ENCODE measurements at places on chromosomes 4 and X.

- no peak for DNase-seq
Measured at GRCh38 chr4:30094887-30095286, 625.3 kb upstream of the PCDH7 start.

DNA sequence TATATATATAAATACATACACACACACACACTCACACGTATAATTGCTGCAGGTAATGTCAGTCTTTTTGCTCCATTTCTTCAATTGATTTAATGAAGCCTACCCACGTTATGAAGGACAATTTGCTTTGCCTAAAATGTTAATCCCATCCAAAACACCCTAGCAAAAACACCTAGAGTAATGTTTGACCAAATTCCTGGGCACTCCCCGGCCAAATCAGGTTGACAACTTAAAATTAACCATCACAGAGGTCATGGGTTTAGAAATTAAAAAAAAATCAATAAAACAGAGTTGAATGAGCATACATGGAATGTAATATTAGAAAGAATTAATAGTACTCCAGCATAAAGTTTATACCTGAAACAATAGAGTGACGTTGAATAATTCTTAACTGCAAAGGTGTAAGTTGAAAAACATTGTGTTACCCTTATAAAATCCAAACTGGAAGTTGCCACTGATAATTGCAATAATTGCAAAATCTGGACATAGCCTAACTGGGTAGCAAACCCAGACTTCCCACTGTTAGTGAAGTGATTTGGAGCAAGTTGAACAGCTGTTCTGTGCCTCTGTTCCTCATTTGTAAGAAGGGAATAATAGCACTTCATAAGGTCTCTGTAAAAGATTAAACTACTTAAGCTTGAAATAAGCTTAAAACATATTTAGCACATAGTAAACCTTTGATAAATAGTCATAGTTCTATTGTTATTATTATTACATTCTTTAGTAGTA, 2120.5 kb downstream of the PCDH7 start:
- DNase-seq = no peak

DNA sequence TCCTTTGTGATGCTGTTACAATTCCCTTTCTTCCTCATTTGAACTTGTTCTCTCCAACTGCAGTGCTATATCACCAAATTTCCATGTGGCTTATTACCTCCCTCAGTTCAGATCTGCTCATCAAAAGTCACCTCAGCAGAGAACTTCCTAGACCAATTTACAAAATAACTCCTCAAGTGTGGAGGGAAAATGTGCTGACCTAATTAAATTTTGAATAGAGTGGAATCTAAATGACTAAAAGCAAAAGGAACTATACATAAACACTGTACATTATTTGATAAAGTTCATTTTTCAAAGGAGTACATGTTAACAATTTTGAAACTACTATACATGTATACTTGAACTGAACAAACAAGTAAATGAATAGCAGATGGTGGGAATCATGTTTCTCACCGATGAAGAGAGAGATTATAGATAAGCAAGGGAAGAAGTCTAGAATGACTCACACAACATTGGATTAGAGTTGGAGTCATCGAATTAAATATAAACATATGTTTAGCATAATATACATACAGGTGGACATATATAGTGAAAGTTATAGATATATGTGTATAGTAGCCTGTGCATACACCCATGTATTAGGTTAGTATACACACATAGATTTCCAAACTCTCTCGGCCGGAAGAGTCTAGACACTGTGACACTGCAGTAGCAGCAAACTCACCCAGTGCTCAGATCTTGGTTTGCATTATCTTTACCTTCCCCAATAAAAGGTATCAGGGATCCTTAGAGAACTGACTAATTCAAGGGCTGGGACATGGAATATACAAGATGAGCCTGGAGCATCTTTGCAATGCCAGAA, 318.7 kb downstream of the PCDH18 start:
- no peak for DNase-seq

DNA sequence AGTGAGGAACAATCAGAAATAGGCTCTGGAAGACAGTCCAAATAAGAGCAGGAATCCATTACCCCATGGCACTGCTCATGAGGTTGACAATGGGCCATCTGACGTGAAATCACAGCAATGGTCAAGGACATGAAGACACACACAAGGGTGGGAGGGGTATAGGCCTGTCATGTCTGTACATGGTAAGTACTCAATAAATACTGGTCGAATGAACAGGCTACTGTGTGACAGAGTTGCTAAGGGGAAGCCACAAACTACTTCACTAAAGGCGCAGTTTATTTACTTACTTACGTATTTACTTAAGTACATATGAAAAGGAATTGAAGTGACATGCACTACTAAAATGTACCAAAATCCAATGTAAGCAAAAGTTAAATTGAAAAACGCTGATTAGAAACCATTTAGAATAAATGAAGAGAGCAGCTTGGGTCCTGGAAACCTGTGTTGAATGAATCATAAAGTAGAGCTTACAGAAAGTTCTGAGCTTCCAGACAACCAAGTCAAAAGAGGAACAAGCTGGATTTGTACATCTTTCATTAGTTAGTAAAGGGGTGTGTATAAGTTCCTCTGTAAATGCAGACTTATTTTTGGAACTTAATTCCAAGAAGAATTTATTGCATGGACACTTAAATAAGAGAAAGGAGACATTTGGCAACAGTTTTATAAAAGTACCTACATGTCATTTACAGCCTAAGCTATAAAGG, 32.7 kb downstream of the ALPK1 start:
- DNase-seq = no peak

DNA sequence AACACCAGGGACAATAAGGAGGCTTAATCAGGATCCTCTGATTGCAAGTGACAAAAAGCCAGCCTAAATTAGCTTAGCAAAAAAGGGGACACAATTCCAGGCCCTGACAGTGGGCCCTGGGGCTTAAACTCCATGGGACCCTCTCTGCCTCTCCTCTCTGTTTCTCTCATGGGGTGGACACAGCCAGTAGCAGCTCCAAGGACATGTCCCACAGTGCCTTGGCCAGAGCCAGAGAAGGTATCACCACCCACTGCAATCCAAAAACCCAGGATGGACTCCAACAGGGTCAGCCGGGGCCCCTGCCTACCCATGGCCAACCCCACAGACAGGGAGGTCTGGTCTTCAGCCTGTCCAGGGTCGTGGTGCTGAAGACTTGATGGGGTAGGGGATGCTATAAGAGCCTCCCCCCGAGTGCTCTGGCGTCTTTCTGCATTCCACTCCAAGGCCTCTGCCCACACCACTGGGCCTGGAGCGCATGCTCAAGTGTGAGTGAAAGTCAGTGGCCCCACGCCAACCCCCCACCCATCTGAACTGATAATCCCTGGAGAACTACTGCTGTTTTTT, 19.7 kb upstream of the PPP2R2C start:
- DNase-seq = no peak

DNA sequence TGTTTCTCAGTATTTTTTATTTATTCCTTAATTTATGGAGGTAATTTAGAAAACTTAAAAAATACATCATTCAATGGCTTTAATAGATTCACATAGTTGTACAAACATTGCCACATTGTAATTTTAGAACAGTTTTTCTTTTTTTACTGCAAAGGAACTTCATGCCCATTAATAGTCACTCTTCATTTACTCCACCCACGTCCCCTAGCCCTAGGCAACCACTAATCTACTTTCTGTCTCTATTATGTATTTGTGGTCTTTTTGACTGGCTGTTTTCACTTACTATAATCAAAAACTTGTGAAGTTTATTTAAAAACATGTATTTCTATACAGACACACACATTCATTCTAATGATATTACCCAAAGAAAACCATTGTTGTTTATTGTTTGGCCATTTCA, 664.8 kb downstream of the GRID2 start:
- DNase-seq = no peak

GRCh38 chr4:7861440-7861881, 78.2 kb downstream of the AFAP1 start:
- DNase-seq = peak; percentile 97

- DNase-seq = no peak
Measured at GRCh38 chr4:15917297-15917696, 21.2 kb downstream of the FGFBP1 start.

DNA sequence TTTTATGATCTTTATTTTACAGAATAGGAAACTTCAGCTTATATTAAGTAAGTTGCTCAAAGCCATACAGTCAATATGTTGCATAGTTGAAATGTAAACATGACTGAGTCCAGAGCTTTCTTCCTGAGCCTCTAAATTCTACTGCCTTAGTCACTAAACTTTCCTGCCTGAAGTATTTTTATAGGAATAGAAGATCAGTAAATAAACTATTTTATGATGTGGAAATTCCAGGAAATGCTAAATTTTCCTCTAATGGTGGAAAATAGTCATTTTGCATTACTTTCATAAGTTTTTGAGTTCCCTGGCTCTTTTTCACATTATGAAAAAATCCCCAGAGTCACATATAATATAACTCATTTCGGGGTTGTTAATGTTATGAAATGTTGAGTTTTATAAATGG, 182.8 kb downstream of the BANK1 start:
- no peak for DNase-seq

GRCh38 chrX:112058255-112058654, 24.3 kb downstream of the TRPC5 start:
- no peak for DNase-seq

DNA sequence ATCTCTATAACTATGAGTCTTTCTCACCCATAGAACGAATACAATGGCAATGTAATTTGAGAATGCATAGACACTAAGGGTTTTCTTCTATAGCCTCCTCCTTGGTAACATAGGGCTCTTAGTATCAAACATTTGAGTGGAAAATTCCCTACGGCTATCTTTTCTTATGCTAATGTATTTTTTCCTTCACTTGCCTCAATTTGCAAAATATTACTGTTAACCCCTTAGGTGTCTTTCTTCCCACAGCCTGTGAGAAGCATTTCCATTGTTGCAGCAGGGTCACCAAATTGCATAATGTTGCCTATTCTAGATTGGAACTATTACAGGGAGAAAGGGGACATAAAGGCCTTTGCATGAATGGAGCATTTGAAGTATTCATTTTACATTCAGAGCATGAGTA, 140.5 kb upstream of the RAPGEF2 start:
- no peak for DNase-seq

DNA sequence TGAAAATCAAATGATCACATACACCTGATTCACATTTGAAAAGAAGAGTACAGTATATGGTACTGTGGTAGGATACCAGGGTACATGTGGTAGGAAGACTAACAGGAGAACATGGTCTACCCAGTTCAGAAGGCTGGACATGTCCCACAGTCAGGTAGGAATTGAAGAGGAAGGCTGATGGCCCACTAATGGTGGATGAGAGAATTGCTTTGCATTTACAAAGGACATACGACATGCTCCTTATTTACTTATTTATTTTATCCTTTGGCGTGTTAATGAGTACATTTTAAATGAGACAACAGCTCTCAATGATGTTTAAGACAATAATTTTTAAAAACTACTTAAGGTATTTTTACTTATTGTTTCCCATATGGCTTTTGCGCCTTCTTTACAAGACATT, 106.7 kb upstream of the BMP2K start:
- no peak for DNase-seq

- no peak for DNase-seq
Measured at GRCh38 chr4:177322881-177323280, 13.2 kb downstream of the NEIL3 start.

GRCh38 chrX:51496501-51497291, at the start of gene NUDT11:
TSS of gene NUDT11 (minus strand) at chrX:51496592. CDS start at chrX:51496444, 148 bp downstream.
- DNase-seq = no peak

- DNase-seq = no peak
Measured at GRCh38 chrX:8636497-8636896, 95.4 kb downstream of the ANOS1 start.

GRCh38 chrX:9706421-9706820, 59.2 kb downstream of the GPR143 start:
- no peak for DNase-seq

GRCh38 chrX:93322110-93322509, 351.3 kb downstream of the NAP1L3 start:
- no peak for DNase-seq

DNA sequence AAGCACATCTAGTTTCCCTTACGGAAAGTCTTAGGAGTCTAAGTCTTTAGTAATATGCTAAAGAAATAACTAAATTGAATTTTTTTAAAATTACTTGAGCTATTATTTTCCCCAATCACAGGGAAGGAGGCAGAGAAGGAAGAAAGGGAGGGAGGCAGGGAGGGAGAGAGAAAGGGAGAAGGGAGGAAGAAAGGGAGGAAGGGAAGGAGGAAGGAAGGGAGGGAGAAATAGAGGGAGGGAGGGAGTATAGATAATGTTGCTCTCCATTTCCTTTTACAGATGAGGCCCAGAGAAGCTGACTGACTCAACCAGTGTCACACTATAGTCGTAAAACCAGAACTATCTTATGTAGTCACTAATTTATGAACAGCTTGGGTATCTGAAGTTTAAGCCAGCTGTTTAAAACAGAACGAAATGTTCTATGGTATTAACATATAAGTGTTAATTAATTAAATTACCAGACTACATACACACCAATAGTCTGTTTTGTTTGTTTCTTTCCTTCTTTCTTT, 14.6 kb downstream of the SH3RF1 start:
- no peak for DNase-seq

DNA sequence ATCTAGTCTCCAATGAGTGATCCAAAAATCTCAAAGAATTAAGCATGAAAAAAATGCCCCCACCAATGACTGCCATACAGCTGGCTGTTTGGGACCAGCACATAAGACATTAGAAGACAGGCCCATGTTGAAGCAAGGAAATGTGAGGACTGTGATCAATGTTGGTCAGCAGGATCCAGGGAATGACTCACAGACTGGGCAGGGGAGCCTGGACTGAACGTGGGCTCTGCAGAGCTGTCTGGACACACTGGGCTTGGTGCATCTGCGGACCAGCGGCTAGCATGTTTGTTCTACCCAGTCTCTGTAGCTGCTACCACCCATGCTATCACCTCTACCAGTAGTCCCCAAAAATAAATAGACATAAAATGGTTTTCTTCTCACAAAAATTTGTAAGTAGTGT, 108.6 kb downstream of the PALLD start:
- DNase-seq = no peak

DNA sequence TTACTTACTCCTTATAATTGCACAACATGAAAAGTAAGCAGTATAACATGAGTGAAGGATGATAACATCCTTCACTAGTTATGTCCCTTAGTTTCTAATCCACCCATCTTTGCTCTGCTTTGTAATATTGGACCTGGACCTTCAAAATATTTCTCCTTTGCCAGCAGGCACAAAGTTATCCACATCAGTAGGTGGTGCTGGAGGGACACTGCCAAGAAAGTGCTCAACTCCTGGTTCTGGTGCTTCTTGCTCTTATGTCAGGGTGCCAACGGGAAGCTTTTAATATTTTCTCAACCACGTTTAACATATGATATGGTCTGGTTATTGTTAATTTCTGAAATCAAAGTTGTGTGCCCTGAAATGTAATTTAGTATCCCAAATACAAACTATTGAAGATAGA, 49.1 kb downstream of the TMEM165 start:
- no peak for DNase-seq

DNA sequence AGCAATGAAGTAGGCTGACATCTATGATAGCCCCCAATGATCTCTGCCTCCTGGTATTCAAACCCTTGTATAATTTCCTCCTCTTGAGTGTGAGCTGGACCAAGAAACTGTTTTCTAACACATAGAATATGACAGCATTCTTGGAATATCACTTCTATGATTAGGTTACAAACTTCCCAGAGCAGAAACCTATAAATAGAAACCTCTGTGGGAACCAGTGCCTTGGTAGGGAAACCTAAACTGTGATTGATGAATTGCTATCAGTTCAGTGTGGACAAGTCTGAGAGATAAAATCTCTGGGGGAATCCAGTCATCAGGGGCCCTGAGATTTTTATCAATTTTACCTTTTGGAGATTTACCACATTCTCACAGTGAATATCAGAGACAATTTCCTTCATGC, 756.5 kb upstream of the AGA start:
- no peak for DNase-seq

Data from AG04449 (cell line).